ENCODE measurements at places on chromosomes 6 and 20.

- DNase-seq: no peak
Measured at GRCh38 chr6:39917329-39917728, 16.9 kb downstream of the MOCS1 start.

DNA sequence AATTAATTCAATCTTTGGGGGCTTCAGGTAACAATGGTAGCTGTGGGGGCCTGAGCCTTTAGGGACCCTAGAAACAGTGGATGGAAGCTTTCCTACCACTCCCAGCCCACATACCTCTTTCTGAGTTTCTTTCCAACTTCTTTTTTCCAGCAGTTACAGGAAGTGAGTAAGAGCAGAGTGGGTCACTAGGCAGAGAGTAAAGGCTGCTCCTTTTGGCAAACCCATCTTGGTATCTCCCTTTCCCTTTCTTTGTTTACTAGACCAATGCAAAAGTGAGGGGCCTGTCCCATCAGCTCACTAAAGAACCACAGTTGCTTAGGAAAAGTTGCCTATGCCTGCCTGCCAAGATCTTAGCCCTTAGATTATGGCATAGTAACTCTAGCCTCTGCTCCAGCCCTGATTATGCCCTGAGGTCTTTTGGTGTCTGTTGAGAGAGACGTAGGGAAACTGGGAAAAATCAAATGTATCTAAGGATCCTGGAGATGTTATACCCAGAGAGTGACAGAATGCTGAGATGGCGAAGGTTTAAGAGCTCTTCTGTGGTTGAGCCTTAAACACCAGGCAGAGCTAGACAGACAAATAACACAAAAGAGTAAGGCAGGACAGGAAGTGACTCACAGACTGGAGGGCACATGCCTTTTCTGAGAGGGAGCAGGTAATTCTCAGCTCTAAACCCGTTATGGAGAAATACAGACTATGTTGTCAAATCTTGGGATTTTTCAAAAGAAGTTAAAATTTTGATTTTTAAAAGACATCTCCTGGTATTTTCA is 31.3 kb downstream of the TRMT6 start:
- no peak for DNase-seq

- DNase-seq: no peak
Measured at GRCh38 chr6:140082867-140083297, 708.4 kb upstream of the CITED2 start.

- no peak for DNase-seq
Measured at GRCh38 chr6:27213544-27214125, 33.9 kb upstream of the PRSS16 start.

DNA sequence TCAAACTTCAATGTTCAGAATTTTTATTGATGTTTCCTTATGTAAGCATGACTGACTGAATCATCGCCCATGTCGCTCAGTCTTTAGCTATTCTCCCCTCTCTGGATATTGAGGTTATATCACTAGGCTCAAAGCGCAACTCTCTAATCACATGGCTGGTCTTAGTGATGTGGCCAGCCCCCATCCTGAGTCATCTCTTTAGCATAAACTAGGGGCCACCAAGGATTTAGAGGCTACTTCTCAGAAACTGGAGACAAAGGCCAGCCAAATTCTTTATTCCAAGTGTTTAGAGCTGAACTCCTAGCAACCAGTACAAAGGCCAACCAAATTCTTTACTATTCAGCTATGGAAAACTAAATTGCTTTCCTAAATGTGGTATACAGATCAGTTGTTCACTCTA is 61.4 kb downstream of the FAM135A start:
- DNase-seq: no peak

DNA sequence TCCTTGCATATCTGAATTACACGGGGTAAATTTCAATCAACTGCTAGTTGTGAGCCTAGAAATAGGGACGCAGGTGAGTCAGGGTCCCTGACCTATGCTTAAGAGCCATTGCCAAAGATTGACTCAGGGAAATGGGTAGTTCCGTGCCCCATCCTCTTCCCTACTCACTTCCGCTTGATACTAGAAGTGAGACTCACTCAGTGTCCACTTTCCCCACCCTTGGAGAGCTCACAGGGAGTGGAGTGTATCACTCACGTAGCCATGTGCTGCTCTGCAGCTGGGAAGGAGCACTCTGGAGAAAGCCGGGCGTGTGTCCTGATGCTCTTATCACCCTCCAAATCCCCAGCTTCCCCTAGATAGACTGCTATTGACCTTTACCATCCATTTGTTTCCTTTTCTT is 543 bp upstream of the MUC22 start:
- DNase-seq: no peak

- DNase-seq: no peak
Measured at GRCh38 chr6:2862712-2863181, 21.1 kb upstream of the SERPINB1 start.

- DNase-seq: no peak
Measured at GRCh38 chr6:92700411-92700810, 718.9 kb downstream of the EPHA7 start.

- DNase-seq: no peak
Measured at GRCh38 chr20:17888044-17888443, 80.5 kb downstream of the SNX5 start.

GRCh38 chr6:48429610-48430009 is 318.6 kb upstream of the PTCHD4 start:
- no peak for DNase-seq

GRCh38 chr20:2469991-2470422 is 582 bp downstream of the SNRPB start:
- DNase-seq: no peak

DNA sequence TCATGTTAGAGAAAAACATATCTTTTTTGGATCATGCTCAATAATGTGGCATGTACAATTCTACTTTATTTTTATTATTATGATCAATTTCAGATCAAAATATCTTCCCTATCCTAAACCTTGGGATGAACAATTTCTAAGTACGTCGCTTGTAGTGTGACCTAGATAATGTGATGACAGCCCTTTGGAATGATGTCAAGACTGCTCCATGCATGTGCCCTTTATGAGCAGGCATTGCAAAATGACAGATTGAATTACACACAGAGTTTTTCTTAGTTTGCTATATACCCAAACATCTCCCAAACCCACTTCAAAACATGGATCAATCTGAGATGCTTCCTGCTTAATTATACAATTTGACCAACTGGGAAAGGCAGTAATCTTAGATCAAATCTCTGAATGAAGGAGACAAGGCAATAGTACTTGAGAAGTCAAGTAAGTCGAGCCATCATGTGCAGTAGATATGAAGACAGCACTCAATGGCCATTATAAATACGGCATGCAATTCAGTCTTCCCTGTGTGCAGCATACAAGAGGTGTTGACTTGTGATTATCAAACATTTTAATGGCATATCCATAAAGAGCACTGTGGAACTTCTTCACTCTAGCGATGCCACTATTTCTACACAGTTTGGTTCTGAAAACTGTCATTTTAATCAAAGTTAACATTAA is 294.8 kb downstream of the RNF144B start:
- no peak for DNase-seq

- no peak for DNase-seq
Measured at GRCh38 chr6:14231071-14231483, 113.5 kb downstream of the CD83 start.

- DNase-seq: no peak
Measured at GRCh38 chr6:130118236-130118635, 99.9 kb downstream of the L3MBTL3 start.

- no peak for DNase-seq
Measured at GRCh38 chr6:4280031-4280430, 144.7 kb upstream of the ECI2 start.

DNA sequence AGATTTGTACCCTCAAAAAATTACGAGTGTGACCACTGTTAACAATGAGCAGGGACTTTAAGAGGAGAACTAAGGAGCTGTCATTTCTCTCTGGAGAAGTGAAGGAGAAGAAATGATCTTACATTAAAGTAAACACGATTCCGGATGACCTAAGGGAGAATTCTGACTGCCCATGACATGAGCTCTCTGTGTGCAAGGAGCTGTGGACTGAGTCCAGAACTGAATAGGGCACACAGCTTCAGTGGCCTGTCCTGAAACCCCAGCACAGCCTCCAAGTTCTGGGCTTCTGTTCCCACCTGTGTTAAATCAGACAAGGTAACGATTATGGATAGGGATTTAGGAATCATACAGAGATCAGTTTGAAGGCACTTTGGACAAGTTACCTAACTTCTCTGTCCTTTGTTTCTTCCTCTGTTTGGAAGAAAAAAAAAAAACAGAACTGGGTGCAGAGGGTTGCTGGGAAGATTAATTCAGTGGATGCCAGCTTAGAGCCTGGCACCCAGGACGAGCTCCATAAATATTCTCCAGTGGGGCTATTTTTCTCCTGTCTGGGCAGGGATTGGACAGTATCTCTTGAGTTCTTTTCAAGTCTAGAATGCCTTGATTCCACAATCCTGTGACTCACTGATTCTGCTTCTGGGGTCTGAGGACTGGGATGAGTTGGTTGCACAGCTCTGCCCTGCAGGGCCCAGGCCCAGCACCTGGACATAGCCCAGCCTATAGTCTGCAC is 65.7 kb downstream of the MRPL14 start:
- DNase-seq: no peak

GRCh38 chr6:104601131-104601651 is 258.5 kb downstream of the HACE1 start:
- no peak for DNase-seq

DNA sequence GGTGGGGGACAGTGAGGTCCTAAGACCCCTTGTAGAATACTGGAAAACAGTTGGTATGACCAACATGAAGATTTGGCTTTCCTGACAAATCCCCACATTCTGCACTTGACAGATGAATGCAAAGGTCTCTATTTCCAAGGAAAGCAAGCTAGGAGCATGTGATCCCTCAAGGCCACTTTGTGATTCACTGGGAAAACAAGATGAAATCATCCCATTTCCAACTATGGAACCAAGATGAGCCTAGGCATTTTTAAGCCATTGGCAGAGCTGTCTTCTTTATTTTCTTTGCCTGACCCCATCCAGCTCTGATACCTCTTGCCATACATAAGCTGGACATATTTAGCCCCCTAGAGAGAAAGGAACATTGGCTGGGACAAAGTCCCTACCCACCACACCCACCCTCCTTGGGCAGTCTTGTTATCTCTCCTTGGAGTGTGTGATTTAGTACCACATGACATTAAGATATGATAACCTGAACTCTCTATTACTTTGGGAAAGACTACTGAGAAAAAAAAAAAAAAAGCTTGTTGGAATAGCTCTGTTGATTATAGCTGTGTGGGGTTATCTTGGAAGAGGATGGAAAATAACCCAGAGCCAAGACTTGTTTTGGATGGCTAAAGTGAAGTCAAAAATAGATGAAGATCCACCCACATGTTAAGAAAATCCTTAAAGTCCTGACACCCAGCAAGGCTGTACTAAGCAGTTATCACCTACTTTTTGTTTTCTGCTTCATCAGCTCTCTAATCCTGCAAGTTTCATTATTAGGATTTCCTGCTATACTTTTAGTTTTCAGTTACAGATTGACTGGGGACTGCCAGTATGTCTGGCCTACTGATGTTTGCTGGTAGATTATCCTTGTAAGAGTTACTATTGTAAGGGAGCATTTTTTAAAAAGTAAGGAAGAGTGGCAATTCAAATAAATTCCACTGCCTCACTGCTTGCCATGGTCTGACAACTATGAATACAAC is 90.1 kb upstream of the PREP start:
- DNase-seq: no peak
